ENCODE measurements at places on chromosomes 1 and 21.
A peak's percentile ranks its signal among the peaks of the same experiment; 100 is the strongest.

- no peak for DNase-seq
These were observed 448.3 kb downstream of the MATN1 start for GRCh38 chr1:30274976-30275621.

DNA sequence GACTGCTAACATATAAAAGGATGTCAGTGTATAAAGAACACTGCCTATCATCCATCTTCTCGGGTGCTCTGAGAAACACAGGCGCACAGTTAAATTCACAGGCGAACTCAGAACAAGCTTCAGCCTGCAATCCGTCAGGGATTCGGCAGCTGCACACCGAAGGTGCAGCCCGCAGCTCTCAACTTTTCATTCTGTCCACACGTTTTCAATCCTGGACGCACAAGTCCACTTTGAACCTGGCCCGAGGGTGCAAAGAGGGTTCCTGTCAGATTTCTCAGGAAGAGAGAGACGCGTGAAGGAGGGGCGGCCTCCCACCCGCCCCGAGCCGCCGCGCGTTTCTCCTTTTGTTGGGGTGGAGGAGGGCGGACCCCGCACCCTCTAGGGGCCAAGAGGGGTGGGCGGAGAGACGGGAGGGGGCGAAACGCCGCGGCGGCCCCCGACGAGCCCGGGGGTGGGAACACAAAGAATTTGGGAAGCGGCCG lies 724 bp downstream of the DOCK7 start:
- DNase-seq = peak; percentile 11

- no peak for DNase-seq
These were observed 922 bp upstream of the FCRLB start for GRCh38 chr1:161720422-161720821.

DNA sequence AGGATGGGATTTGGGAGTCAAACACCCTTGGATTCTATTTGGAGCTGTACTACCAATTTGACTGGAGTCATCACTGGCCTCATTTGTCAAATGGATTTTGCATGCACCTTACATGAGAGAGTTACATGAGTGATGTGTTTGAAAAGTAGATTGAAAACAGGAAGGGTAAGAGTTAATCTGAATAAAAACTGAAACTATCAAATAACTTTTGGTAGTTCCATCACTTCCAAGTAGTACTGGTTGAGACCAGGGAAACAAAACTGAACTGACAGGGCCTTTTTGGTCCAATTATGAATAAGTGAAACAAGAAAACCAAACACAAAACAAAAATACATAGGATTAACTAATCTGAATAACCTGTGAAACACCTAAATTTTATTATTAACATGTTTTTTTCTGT lies 30.2 kb downstream of the NUCKS1 start:
- no peak for DNase-seq

- no peak for DNase-seq
These were observed 139.0 kb downstream of the SDCCAG8 start for GRCh38 chr1:243394601-243395464.

DNA sequence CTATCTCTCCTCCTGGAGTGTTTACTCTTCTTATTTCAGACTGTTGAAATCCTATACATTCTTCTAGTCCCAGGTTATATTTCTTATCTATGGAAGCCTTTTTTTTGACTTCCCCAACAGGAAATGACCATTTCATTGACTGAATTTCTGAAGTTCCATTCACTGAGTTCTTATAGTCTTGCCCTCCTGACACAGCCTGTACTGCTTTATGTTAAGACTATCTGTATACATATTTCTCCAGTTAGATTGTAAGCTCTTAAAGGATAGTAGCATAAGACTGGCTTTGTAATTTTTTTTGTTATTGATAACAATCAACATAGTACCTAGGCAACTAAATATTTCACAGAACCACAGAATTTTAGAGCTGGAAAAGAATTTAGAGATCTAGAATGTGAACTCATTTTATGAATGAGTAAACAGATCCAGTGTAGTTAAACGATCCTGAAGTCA lies 14.9 kb upstream of the MACF1 start:
- peak; percentile 66 for DNase-seq

DNA sequence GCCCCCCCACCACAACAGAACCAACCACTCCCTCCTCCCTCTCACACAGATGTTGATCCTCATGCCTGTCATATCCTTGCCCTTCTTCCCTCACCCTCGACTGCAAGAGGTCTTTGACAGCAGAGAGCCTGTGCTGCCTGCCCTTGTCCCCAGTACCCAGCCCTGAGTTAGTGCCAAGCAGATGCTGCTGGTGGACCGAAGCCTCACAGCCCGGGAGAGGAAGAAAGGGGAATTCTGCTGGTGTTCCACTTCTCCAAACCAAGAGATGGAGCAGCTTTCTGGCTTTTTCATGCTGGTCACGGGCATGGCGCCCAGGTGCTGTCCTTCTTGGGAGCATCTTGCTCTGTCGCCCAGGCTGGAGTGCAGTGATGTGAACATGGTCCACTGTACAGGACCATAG lies 69.1 kb downstream of the SLC66A1 start:
- no peak for DNase-seq

GRCh38 chr1:247112479-247112781 lies 8.3 kb upstream of the ZNF669 start:
- no peak for DNase-seq

GRCh38 chr1:223246476-223247112 lies 103.5 kb upstream of the TLR5 start:
- DNase-seq = no peak

- DNase-seq = peak; percentile 41
These were observed 81.0 kb downstream of the CNIH3 start for GRCh38 chr1:224696891-224697765.

- no peak for DNase-seq
These were observed 1.8 kb downstream of the TRIM46 start for GRCh38 chr1:155175281-155175926.

- no peak for DNase-seq
These were observed 134.9 kb downstream of the FASLG start for GRCh38 chr1:172793823-172794222.

DNA sequence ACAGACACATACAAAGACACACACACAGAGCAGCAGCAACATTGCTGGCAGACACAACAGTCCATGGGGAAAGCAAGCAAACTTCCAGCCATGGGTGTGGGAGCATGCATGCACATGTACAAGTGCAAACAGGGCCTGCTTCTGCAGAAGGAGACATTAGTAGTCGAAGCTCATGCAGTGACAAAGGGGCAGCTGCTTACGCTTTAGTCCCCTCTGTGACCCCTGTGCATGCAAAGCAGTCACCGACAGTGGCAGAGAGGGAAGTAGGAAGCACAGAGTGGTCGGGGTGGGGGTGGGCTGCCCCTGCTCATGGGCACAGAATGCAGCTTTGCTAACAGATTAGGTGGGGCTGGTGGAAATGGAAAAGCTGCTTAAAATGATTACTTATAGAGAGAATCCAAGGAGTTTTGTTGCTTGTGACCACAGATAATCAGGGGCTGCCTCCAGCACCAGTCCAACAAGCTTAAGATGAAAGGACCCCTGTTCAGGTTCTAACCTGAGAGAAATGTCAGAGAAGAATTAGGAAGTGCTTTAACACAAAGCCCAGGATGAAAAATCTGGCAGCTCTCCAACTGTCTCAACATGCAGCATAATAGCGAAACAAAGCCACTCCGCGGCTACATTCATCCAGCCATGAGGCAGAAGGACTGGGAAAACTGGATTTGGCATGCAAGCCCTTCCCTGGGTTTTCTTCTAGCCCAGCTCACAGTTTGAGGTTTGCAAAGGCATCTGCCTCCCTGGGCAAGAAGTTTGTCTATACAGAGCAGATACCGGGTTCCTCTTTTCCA lies 378.9 kb downstream of the KCNH1 start:
- DNase-seq = no peak

GRCh38 chr21:42103843-42104242 lies 32.7 kb downstream of the UMODL1 start:
- DNase-seq = no peak
